ENCODE measurements at places on chromosomes 5 and 9.

GRCh38 chr9:36153746-36154145, 15.4 kb upstream of the CCIN start:
- no peak for DNase-seq

GRCh38 chr5:114957384-114957783, 212.3 kb downstream of the TRIM36 start:
- peak; percentile 3 for DNase-seq

DNA sequence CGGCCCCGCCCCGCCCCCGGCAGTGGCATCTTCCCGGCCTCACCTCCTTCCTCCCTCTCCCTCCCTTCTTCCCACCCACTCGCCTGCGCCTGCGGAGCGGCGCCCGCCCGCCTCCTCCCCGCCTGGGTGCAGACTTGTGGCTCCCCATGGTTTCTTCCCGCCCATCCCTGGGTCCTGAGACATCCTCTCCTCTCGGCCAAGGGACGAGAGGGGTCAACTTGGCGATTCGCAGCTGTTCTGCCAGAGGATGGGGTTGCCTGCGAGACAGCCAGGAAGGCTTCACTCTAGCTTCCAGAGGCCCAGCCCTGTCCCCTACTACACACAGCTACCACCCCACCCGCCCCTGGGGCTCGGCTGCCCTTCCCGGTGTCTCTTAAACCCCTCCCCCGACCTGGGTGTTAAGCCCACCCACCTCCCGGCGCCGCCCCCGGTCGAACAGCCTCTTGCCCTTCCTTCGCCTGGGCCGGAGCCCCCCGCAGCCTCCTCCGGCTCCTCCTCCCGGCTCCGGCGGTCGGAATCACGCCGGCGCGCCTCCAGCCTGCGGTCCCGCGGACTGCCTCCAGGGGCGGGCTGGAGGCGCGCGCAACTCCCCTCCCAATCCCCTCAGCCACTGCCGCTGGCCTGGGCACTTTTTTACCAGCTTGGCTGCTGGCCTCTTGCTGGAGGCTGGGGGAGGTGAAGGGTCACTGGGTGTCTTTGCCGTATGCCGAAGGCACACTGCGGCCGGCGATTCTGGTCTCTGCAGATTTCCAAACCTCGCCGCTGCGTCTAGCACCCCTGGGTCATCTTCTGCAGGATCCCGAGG, 1.9 kb downstream of the JADE2 start:
- peak; percentile 92 for DNase-seq

DNA sequence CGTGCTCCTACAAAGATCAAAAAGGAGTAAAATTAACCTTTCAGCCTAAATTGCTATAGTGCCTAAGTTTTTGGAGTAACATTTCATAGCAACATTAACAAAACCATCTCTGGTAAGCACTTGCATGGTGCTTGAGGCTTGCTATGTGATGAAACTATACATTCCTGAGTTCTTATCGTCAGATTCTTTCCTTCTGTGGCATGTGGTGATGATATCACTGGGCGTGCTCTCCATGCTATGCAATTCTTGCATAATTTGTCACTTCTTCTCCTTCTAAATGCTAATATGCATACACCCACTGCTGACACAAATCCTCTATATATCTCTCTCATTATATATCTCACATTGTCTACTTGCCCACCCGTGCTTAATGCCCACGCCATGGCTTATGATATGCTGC, 2019.9 kb downstream of the MAT2B start:
- peak; percentile 0 for DNase-seq

GRCh38 chr9:7899753-7900152, 100.2 kb upstream of the DMAC1 start:
- no peak for DNase-seq

GRCh38 chr5:7190712-7191250, 205.2 kb upstream of the ADCY2 start:
- no peak for DNase-seq

DNA sequence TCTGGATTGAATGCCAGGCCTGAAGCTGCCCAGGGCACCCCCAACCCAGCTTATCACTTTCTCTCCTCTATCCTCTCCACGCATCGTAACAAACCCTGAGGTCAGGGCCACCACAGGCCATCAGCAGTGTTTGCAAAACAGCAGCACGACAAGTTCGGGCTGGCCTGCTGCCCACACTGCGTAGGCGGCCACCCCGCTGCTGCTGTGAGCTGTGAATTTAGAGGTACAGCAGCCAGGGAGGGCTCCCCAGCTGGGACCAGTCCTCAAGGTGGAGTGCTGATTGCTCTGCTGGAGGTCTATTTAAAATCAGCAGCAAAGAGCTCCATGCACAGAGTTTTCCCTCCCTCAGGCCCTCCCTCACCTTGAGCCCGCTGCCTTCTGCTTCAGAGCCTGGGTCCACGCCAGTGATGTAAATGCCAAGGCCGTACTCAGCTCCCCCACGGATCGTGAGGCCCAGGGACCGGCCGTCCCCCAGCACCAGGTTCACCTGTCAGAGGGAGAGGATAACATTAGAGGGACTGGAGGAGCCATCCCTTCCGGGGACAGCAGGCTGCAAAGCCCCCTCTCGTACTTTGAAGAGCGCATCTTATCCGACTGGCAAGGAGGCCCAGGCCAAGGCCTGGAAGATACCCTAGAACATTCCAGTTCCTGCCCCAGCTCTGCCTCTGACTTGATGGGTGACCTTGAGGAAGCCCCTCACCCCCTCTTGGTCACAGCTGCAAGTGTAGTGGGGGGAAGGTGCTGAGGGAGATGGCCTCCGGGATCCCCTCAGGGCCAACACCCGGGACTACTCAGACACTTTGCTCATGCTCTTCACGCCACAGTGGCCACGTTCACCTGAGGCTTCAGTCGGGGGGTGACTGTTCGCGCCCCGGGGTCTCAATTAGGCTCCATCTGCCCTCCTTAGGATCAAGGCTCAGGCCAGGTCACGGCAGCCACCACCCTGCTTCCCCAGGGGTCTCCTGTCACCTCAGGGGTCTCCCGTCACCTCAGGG, 39.1 kb downstream of the WHRN start:
- DNase-seq = no peak

DNA sequence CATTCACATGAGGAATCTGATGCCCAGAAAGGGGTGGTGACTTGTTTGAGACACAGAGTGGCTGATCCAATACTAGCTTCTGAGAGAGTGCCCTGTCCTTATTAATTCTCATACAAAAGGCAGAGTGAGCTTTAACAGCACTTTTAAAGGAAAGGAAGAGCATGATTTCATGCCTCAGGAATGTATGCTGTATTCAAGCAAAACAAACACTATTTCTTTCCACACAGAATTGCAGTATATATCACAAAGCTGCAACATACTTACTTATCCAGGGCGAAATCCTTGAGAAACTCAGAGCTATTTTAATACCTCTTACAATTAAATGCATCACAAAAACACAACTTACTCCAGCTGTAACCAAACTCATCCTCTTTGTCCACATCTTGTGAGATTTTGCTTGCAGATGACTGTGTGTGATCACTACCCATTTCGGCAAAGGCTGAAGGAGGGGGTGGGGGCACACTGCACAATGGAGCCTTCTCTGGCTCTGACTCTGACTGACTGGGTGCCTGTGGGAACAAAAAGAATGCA, 139.8 kb downstream of the MPDZ start:
- DNase-seq = peak; percentile 88

DNA sequence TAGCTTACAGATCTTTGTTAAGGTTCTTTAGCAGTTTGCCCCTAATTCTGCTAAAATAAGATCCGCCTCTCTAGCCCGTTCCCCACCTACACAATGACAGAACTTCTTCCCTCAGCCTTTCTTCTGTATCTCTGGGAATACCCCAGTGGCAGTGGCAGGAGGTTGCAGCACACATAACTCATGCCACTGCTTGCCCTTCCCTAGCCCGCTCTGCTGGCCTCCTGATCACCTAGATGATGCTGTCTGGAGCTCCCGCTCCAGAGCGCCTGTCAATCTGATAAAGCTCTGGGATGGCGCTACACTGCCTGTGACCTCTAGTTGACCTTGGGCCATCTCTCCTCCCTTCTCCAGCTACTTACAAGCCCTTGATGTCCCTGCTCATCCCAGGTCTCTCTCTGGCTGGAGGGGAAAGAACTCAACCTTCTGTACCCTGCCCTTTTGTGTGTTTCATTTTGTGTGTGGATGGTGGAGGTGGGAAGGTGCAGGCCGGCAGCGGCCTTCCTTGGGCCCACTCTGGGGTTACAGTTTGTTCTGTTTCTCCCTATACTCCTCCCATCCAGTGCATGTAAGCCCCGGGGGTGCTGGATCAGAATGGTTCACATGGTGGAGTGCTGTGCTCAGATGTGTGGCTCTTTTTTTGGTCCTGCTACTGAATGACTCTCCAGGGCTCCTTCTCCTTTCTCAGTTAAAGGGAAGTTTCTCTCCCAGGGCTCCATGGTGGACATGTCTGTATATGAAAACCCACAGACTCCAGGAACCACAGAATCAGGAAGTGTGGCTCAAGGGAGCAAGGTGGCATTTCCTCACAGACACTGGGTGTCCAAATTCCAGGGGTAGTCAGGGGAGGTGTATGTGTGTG, 29.1 kb downstream of the MTX3 start:
- DNase-seq = no peak

- DNase-seq = no peak
Measured at GRCh38 chr5:175535796-175536195, 57.4 kb downstream of the SFXN1 start.

DNA sequence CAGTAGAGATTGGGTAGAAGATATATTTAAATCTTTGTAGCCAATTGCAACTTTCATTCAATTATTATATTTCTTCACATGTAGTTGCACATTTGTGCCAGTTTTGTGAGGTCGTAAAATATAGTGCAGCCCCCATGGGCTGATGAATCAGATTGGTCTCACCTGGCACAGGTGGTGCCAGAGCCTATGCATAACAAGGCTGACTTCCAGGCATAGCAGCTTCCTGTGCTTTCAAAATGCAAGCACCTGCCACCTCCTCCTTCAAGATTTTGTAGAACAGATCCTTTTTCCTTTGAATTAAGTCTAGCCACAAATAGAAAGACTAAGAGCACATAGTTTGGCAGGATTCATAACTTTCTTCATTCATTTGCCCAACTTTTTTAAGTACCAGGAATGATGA, 87.1 kb downstream of the STARD4 start:
- DNase-seq = no peak

DNA sequence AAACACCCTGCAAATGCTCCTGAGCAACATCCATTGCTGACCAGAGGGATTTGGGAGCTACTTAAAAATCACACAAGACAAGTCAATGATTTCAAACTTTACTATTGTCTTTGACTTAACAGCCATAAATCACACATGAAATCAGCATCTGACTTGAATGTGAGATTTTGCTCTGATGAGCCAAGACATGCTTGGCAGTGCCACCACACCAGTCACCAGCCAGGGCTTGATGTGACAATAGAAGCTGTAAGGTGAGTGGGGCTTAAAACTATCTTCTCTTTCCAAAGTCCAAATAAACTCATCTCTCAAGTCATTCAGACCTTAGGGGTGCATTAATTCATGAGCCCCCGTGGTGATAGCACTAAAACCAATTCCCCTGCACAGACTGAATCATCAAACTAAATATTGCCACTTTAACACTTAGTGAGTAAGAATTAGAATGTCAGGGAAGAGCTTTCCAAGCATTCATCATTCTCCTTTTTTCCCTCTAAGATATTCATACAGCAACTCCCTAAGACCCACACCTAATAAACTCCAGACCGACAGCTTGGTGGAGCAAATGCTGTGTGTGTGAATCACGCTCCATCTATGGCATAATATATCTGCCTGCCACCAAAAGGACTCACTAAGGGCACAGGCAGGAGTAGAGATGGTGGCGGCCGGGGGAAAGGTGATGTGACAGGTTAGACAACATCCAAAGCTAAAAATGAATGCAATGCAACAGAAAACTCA, 119.4 kb downstream of the SPOCK1 start:
- DNase-seq = peak; percentile 35

Measured in GM23248 (cell line).